ENCODE measurements at places on chromosomes 16 and 17.

DNA sequence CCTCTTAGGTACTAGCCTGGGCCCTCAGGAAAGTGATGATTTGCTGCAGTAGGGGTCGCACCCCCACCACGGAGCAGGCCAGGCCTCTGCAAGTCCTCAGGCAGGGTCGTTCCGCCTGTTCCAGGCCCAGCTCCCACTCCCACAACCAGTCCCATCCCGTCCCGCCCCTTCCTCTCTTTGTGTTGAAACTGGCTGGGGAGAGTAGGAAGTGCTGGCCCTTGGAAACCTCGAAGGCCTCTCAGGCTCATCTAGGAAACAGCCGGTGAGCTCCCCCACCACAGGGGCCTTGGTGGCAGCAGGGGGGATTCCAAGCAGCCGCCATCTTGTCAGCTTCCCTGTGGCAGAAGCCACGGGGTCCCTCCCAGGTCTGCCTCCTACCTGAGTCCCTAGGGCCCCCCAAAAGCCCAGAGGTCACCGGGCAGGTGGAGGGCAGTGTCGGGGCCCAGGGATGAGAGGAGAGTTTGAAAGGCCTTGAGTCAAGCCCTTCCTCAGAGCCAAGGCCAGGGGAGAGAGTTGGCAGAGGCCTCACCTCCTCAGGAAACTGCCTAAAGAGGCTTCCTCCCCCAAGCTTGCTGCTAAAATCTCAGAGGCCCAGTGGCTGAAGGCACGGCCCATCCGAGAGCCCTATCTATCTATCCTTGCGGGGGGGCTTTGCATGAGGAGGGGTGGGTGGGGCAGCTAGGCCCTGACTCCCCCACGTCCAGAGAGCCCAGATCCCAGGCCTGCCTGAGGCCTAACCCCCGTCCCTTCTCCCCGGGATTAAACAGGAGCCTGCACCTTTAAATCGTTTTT is 22.2 kb downstream of the MMP15 start:
- no peak for DNase-seq

GRCh38 chr16:8885674-8886592 is 3.8 kb downstream of the LITAFD start:
- DNase-seq = no peak

GRCh38 chr17:56499799-56500388 is 93.6 kb upstream of the NOG start:
- DNase-seq = no peak

DNA sequence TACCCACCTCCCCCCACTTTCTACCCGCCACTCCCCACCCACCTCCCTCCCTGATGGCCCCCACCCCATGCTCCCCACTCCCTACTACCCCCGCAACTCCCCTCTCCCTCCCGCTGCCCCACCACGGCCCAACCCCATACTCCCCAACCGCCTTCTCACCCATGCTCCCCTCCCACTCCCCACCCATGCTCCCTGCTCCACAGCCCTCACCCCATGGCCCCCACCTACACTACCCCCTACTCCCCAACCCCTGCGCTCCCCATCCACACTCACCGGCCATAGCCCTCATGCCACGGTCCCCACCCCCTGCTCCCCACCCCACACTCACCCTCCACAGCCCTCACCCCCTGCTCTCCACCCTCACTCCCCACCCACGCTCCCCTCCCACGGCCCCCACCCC is 13.9 kb downstream of the COTL1 start:
- no peak for DNase-seq

GRCh38 chr16:71645450-71645849 is 19.5 kb downstream of the MARVELD3 start:
- DNase-seq = no peak

- DNase-seq = peak; percentile 19
Observed at GRCh38 chr17:33113276-33113990, 121.8 kb downstream of the SPACA3 start.

DNA sequence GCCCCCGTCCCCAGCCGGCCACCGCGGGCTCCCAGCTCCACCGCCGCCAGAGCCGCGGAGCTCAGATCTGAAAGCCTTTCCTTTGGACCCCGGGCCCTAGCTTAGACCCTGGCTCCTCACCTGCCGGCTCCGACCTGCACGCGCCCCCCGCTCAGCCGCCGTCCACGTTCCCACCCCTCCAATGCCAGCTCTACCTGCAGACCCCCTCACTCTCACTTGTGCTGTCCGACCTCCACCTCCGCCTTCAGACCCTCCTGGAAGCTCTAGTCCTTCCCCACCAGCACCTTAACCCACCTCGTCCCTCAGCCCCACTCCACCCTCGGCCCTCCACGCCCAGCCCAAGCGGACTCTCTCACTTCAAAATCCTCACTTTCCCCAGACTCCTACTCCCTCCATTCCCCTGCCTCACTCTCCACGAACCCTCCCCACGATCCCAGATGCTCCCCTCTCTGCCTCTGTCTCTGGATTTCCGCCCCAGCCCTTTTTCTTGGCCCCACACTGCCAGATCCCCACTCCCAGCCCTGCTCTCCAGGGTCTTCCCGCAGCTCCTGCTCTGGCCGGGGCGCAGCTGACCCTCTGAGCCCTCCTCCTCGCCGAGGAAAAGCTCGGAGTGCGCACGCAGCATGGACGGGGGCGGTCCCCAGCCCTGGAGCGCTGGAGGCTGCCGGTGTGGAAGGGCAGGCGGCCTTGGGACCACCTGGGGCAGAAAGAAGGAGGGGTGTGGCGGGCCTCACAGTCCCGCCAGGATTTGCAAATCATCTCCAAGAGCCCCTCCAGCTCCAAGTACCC is at the start of gene TMEM114:
TSS of gene TMEM114 (minus strand) at position 612 of the 789 bp plus-strand sequence. CDS start 673 bp downstream, outside the sequence.
- no peak for DNase-seq

- DNase-seq = no peak
Observed at GRCh38 chr17:78905541-78905940, 2.5 kb upstream of the CEP295NL start.

- DNase-seq = no peak
Observed at GRCh38 chr16:58684001-58684353, 593 bp downstream of the SLC38A7 start.

DNA sequence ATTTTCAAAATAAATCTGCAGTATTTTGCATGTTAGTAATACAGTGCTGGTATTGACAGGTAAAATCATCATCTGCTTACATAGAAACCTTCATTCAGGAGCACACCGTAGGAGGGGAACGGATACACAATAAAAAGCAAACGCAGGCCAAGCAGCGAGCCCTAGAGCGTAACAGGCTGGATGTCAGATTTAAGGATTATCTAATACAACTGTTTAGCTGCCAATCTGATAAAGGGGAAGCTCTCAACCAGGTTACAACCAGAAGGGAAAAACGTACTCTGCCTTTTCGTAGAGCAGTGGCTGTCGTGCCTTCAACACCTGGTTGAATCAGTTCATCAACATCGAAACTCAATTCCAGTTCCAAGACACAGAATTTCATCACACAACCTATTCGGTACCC is 16.4 kb upstream of the CUEDC1 start:
- DNase-seq = no peak

DNA sequence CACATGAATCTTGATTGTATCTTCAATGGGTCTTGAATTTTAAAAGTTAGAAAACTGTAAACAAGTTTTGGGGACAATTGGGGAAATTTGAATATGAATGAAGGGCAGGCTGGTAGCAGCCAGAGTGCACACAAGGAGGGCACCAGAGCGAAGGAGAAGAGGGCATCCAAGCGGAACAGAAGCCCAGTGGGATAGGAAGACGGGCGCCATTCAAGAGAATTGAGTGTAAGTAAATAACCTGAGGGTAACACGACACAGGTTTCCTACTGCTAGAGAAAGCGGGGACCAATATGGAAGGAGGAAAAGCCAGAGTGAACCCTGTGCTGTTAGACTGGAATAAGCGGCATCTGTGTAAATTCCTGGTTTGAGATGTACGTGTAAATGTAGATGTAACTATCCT is 115.1 kb upstream of the CCL2 start:
- no peak for DNase-seq

GRCh38 chr17:42521666-42522262 is 14.3 kb upstream of the NAGLU start:
- DNase-seq = no peak

GRCh38 chr17:38320482-38320881 is 23.3 kb downstream of the GPR179 start:
- no peak for DNase-seq

DNA sequence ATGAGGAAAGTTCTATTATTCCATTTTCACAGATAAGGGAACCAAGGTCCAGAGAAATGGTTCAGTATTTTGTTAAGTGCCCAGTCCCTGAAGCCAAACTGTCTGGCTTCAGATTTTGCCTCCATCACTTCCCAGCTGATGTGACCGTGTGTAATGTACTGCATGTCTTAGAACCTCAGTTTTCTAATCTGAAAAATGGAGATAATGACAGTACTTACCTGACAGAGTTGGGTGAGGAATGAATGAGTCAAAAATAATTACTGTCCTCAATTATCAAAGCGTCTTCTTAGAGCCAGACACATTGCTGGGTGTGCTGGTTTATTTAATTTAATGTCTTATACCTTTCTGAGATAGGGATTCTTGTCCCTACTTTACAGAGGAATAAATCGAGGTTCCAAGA is 6.7 kb downstream of the ZNF668 start:
- DNase-seq = no peak

GRCh38 chr17:77356690-77357201 is 216.0 kb downstream of the SEC14L1 start:
- no peak for DNase-seq

- DNase-seq = no peak
Observed at GRCh38 chr17:1753767-1754429, 8.0 kb upstream of the SERPINF1 start.

DNA sequence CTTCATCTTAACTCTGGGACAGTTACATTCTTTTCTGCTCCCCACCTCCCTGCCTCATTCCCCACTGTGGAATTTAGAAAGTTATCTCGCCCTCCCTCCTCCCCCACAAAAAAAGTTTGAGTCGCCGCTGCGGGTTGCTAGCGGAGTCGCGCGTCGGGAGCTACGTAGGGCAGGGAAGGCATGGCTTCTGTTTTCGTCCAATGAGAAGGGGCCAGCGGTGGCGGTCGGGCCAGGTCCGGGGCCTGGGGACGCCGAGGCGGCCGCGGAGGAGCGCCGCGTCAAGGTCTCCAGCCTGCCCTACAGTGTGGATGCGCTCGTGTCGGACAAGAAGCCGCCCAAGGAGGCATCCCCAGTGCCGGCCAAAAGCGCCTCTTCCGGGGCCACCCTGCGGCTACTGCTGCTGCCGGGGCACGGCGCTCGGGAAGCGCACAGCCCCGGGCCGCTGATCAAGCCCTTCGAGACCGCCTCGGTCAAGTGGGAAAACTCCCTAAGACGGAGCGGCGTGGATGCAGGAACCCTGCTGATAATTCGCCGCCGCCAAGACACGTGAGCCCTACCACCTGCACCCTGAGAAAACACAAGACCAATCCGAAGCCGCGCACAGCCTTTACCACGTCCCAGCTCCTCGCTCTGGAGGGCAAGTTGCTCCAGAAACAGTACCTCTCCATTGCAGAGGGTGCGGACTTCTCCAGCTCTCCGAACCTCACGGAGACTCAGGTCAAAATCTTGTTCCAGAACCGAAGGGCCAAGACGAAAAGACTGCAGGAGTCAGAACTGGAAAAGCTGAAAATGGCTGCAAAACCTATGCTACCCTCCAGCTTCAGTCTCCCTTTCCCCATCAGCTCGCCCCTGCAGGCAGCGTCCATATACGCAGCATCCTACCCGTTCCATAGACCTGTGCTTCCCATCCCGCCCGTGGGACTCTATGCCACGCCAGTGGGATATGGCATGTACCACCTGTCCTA is 8.9 kb downstream of the OR4D1 start:
- no peak for DNase-seq

DNA sequence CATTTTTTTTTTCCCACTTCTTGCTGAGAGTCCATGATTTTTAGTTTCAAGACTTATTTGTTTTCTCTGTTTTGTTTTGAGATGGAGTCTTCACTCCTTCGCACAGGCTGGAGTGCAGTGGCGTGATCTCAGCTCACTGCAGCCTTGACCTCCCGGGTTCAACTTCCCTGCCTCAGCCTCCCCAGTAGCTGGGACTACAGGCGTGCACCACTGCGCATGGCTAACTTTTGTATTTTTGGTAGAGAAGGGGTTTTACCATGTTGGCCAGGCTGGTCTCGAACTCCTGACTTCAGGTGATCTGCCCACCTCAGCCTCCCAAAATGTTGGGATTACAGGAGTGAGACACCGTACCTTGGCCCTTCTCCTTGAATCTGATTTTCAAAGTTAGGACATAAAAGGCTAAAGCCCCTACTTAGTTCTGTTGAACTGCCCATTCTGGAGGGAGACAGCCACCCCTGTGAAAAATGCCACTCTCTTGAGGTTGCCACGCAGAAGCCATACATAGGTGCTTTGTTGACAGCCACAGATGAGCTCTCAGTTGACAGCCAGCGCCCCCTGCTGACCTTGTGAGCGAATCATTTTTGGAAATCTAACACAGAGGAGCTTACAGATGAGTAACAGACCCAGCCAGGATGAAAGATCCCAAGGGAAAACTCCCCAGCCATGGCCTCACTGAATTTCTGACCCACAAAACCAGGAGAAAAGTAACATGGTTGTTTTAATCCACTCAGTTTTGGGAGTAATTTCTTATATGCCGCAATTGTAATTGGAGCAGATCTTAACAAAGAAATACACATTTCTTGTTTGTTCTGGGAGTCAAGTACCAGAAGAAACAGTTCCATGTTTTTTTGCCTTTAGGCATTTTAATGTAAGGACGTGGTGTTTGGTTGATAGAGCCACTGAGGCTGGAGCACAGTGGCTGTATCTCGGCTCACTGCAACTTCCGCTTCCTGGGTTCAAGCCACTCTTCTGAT is 38.8 kb downstream of the PKD1L3 start:
- DNase-seq = peak; percentile 83

DNA sequence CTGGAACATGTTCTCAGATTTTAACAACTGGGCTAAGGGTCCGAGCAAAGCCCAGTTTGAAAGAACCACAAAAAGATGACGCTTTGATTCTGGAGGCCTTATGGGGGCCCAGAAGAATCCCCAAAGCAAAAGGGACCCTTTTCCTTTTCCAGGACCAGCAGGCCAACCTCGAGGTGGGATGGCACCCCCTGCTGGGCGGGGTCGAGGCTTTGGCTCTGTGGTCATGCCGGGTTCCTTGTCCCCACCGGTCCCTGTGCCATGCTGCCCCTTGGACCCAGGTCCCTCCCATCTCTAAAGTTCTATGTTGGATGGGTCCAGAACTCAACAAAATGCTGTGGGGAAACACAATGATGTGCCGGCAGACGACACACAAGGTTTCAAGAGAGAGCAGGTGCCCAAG is 30.9 kb downstream of the TMEM204 start:
- DNase-seq = no peak

GRCh38 chr16:10976634-10977033 is 32.3 kb downstream of the CLEC16A start:
- no peak for DNase-seq

GRCh38 chr16:13441675-13442074 is 478.3 kb upstream of the ERCC4 start:
- no peak for DNase-seq
